ENCODE measurements at places on chromosomes 4 and X.
A peak's percentile ranks its signal among the peaks of the same experiment; 100 is the strongest.

DNA sequence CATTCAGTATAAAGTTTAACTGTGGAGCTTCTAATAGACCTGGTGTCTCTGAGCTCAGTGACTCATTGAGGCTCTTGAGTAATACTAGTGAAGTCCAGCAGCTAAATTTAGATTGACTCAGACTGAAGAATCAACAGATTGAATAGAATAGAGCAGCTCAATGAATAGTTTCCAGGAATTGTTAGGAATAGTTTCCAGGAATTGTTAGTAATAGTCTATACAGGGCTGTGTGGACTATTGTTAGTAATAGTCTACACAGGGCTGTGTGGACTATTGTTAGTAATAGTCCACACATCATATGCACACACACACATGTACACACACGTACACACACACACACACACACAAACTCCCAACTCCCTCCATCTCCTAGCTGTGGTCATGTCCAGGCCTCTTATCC is 3.0 kb downstream of the GIMD1 start:
- no peak for DNase-seq

- no peak for DNase-seq
Measured at GRCh38 chr4:41287005-41287404, 30.3 kb downstream of the UCHL1 start.

- no peak for DNase-seq
Measured at GRCh38 chr4:136554033-136554432, 978.3 kb downstream of the PCDH18 start.

DNA sequence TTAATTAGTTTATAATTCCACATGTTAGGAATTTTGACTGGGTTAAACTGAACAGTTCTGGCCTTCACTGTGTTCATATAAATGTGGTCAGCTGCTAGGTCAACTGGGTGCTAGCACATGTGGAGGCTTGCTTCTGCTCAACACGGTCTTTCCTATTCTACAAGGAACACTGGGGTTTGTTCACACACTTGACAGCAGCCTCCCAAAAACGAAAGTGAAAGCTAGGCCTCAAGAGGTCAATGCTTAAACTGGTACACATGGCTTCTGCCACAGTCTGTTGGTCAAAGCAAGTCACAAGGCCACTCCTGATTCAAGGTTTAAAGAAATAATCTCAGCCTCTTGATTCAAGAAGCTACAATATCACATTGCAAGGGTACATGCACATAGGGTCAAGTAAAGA is 126.5 kb downstream of the QDPR start:
- DNase-seq = no peak

DNA sequence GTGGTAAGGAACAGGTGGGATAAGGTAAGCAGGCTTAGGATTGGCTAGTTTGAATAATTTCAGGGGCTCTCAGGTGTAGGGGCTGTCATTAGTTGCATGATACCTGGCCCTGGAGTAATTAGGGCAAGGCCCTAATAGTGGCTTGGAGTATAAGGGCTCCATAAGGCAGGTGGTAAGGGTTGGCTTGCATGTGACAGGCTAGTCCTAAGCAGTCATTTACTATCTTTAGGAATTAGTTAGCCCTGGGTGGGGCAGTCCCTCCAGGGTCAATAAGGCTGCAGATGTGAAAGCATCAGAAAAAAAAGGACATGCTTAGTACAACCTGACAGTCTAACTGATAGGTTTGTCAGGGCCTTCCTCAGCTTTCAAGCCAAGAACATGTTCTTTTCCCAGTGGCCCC is 7.8 kb upstream of the TMPRSS11D start:
- DNase-seq = no peak

- no peak for DNase-seq
Measured at GRCh38 chr4:113998531-113998930, 19.1 kb upstream of the ARSJ start.

DNA sequence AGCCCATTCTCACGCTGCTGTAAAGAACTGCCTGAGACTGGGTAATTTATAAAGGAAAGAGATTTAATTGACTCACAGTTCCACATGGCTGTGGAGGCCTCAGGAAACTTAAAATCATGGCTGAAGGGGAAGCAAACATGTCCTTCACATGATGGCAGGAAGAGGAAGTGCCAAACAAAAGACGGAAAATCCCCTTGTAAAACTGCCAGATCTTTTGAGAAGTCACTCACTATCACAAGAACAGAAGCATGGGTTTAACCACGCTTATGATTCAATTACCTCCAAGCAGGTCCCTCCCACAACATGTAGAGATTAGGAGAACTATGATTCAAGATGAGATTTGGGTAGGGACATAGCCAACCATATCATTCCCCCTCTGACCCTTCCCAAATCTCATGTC is 335.5 kb downstream of the IL15 start:
- DNase-seq = no peak

GRCh38 chr4:1489639-1489995 is 83.4 kb upstream of the NKX1-1 start:
- no peak for DNase-seq

DNA sequence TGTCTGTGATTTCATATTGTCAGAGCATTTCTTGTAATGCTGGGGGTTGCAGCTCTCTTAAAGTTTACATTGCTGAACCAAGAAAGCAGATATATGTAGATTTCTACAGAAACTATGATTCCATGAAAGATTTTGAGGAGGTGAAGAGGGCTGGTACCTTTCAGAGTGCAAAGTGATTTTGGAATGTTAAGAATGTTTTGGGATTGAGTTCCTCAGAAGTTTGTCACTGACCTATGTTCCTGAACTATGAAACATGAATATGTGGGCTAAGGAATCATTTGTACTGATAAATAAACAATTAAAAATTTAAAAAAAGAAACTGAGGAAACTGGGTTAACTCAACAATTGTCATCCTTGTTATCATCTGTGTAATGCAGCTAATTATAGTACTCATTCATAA is 12.3 kb upstream of the CHIC2 start:
- DNase-seq = no peak

GRCh38 chrX:10098270-10098713 is 58.5 kb upstream of the CLCN4 start:
- DNase-seq = no peak

DNA sequence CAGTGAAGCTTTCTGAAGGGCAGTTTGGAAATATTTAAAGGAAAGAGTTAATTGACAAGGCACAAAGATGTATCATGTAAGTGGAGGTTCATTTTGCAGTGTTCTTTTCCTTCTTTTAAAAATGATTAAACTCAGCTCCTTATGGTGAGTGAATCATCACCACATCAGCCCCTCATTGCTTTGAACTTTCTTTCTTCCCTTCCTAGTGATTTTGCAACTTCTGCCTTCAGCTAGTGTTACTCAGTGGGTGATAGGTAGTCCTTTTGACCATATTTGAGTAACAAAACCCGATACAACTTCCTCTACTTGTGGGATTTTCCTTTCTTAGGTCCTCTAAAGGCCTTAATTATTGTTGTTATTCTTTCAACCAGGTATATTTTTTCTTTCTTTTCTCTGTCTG is 8.2 kb downstream of the ZCCHC4 start:
- no peak for DNase-seq

DNA sequence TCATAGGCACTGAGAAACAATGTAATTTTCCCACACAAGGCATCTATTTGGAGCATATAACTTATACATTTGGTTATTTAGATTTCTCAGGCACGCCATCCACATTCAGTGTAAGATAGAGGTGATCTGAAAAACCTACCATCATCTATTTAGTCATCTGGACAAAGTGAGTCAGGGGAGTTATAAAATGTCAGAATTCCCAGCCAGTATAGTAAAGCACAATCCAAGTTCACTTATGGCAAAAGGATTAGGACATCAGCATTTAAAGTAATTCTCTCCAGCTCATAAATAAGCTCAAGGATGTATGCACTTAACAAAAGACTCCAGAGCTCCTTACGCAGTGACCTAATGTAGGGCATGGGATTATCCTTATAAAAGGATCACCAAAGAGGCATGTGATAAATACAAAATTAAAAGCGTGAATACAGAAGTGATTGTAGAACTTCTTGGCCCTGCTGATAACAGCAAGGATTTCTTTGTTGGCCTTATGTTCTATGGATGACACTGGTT is 65.3 kb upstream of the DCLK2 start:
- no peak for DNase-seq

GRCh38 chrX:35380808-35381700 is 417.1 kb upstream of the MAGEB16 start:
- DNase-seq = no peak

- DNase-seq = no peak
Measured at GRCh38 chr4:17096692-17097091, 198.2 kb upstream of the LDB2 start.

- no peak for DNase-seq
Measured at GRCh38 chr4:95548738-95549245, at the start of gene UNC5C. TSS of gene UNC5C (minus strand) at chr4:95548973.

DNA sequence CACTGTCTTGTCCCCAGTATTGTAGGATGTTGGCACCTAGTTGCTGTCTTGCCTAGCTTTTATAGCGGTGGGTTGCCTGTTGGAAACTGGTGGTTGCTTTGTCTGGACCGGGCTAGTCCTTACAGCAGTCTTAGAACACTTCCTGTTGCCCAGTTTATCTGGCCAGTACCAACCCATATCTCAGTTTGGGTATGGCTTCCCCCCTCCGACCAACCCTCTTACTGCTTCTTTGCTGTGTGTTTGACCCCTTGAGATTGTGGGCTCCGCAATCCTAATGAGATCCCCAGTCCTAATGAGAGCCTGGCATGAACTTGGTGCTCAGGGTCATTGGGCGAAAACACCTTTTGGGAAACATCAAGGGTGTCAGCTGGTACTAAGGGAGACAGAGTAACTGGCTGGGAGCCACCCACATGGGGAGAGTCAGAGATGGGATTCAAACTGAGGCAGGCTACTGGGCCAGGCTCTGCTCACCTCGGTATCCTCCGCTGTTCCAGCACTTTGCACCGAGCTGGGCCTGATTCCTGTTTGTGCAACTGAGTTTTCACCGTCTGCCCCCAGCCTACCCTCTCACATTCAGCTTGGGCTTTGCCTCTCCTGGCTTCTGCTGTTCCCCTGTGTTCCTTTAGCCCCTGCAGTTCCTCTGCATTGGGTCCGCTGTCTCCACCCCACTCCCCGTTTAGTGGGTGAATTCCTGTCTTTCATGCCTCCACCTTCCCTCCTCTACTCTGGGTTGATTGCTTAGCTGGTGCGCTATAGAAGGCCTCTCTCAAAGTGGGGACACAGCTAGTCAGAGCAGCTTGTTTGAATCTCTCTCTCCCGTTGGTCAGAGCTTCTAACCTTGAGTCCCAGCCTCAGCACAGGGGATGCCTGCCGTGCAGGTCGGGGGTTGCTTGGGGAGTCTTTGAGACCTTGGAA is 1.6 kb downstream of the TBC1D14 start:
- DNase-seq = no peak

- no peak for DNase-seq
Measured at GRCh38 chrX:10949541-10949940, 161.6 kb upstream of the HCCS start.

DNA sequence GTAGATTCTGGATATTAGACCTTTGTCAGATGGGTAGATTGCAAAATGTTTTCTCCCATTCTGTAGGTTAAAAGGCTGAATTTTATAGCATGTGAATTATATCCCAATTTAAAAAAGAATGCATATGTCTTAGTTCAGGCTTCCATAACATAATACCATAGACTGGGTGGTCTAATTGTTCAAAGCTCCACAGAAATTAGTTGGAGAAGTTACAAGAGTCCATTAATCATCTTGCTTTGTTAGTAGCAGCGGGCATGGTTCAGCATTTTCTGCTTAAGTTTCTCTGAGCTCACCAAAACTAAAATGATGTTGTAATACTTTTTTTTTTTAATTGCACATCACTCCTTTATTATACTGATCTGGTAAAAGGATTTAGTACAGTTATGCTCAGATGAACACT is 1.8 kb downstream of the PGAM4 start:
- no peak for DNase-seq

GRCh38 chrX:13983734-13984133 is 46.0 kb downstream of the GEMIN8 start:
- DNase-seq = no peak

DNA sequence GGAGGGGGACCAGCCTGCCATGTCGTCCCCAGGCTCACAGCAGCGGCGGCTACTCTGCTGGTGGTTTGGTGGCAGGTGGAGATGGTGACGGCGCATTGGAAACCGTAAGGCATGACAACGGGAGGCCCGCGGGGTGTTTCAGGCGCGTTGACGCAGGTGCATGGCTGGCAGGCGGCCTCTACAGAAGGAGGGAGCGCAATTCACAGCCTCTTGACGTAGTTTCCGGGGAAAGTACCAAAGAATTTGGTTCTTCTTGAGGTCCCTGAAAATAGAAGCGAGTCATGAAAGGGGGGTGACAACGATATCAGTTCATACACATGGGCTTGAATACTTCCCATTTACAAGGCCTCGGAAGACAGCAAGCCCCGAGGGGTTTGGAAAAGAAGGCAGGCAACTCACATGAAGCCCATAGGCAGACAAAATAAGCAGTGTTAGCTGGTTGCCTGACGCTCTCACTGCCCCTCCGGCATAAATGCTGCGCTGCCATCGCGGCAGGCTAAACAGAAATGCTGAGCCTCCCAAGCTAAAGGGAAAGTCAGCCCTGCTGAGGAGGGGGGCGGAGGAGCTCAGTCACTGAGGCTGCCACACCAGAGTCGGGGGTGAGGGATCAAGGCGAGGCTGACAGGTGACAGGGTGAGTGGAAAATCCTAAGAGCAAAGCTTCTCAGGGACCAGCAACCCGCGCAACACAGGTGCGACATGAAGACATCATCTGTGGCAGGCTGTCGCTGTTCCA is 52.3 kb upstream of the PDLIM3 start:
- DNase-seq = peak; percentile 38

- DNase-seq = no peak
Measured at GRCh38 chr4:33369446-33369845, 2649.3 kb downstream of the PCDH7 start.

DNA sequence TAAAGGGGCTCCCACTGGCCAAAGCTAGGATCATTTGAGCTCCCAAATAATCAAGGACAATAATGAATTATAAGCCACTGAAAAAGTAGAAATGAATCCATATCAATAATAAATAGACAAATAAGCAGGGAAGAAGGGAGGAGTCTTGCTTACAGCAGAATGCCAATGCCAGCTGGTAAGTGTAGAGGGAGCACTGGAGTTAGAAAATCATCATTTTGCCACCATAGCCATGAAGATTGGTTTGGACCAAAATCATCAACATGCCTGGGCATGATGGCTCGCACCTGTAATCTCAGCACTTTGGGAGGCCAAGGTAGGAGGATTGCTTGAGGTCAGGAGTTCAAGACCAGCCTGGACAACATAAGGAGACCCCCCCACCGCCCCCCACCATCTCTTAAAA is 20.4 kb upstream of the SH3KBP1 start:
- DNase-seq = no peak

DNA sequence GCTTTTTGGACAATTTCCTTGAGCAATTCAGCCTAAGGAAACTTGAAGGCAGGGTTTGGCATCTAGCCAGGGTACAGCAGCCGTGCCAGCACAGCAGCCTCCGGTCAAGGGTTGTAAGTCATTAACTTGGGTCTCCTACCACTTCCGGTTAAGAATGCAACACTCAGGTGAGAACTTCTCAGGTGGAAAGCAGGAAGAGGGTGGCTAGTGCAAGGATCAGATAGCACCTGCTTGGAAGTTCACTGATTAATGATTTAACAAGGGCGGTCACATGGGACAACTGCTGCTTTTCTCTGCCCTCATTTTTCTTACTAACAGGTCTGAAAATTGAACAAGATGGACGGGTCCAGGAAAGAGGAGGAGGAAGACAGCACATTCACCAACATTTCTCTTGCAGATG is 30.1 kb upstream of the SCOC start:
- DNase-seq = no peak
